ENCODE measurements at places on chromosomes 5 and 9.

DNA sequence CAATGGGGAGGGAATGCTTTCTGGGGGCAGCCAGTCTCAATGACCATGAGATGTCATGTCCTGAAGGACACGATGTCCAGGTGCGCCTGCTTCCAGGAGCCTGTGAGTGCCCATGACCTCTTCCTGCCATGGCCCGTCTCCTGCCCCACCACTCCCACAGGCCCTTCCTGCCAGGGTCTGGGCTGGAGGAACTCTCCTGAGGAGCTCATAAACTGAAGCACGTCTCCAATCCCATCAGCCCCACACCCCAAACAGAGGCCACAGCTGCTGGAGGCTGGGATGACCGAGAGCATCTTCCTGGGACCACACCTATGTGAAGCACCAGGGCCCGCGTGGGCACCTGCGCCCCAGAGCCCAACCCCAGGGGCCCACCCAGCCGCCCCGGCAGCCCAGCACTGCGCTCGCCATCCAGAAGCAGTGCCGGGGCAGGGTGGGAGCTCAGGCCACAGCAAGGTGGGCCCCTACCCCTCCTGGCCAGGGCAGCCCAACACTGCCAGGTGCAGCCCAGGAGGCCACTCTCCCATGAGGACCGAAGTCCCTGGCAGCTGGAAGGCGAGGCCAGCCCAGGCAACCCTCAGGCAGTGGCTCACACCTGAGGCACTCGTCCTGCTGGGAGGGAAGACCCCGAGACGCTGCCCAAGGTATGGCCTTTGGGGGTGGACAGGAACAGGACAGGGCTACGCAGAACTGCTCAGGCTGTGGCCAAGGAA, 53.9 kb upstream of the UBAC1 start:
- no peak for DNase-seq

- no peak for DNase-seq
Observed at GRCh38 chr9:20620650-20621470, 1.4 kb downstream of the MLLT3 start.

GRCh38 chr9:95499847-95500246, 16.9 kb downstream of the PTCH1 start:
- no peak for DNase-seq

- no peak for DNase-seq
Observed at GRCh38 chr9:127027694-127028093, 94.7 kb downstream of the ANGPTL2 start.

GRCh38 chr9:33751536-33752129, 43.7 kb upstream of the PRSS3 start:
- no peak for DNase-seq

- no peak for DNase-seq
Observed at GRCh38 chr5:10509575-10509974, 54.3 kb upstream of the ANKRD33B start.

DNA sequence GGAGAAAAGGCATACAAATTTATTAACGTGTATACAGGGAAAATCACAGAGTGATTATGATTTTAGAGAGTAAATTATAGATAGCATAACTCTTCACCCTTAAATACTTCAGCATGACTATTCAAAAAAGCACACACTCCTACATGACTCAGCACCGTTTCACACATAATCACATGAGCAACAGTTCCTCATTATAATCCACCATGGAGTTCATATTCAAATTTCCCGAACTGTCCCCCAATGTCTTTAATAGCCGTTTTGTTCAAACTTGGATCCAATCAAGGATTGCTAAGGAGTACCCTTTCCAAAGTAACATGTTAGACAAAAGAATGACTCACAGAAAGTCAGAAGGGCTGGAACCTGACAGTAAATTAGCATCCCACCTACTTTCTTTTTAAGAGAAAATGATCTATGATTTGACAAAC, 32.1 kb downstream of the RAPGEF1 start:
- DNase-seq, result no peak

- no peak for DNase-seq
Observed at GRCh38 chr9:86763791-86764190, 183.5 kb downstream of the GAS1 start.

DNA sequence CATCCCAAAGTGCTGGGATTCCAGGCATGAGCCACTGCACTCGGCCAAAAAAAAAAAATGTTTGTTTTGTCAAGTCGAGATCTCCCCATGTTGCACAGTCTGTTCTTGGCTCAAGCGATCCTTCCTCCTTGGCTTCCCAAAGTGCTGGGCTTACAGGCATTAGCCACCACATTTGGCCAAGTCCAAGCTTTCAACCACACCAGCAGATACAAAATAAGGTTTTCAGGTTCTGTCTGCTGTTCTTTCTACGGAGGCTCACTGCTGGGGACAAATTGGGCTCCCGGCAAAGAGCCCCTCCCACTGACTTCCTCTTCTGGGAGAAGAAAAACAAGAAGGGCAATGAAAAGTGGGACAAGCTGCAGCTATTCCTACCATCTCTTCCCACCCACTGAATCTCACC, 37.6 kb upstream of the GGTA1 start:
- DNase-seq, result no peak

DNA sequence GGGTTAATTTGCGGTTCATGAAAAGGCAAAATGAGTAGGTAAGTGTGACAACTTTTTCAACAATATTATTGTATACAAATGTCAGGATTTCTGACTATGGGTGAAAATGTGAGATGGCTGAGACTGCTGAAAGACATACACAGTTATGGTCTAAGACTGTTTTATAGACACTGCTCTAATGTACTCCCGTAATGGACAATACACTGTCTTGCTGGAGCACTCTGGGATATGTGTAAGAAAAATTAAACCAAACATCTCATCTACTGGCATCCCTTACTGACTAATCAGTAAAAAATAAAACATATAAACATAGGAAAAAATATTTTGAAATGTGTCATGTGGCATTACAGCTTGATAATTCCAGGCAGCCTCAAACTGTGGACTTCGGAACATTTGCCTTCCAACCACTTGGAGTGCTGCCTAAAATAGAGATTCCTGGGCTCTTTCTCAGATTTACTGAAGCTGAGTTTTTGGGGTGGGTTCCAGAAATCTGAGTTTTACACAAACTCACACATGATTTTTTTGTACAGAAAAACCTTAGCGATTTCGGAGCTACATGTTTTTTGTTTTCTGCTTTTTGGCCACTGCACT, 233.9 kb upstream of the TBCA start:
- DNase-seq, result no peak

- DNase-seq, result no peak
Observed at GRCh38 chr5:14476786-14477435, 104.7 kb upstream of the OTULINL start.

- DNase-seq, result no peak
Observed at GRCh38 chr5:90741022-90741564, 182.5 kb downstream of the ADGRV1 start.

DNA sequence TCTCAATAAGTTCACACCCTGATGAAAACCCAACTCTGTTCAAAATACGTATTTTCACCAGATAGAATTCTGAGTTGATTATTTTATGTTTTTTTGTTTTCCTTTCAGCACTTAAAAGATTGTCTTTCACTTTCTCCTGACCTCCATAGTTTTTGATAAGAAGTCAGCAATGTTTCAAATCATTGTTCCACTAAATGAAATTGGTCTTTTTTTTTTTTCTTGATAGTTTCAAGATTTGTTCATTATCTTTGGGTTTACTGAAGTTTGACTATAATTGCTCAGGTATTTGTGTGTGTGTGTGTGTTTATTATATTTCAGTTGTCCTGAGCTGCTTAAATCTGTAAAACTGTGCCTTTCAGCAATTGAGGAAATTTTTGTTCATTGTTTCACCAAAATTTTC, 498.7 kb downstream of the TLE1 start:
- no peak for DNase-seq

DNA sequence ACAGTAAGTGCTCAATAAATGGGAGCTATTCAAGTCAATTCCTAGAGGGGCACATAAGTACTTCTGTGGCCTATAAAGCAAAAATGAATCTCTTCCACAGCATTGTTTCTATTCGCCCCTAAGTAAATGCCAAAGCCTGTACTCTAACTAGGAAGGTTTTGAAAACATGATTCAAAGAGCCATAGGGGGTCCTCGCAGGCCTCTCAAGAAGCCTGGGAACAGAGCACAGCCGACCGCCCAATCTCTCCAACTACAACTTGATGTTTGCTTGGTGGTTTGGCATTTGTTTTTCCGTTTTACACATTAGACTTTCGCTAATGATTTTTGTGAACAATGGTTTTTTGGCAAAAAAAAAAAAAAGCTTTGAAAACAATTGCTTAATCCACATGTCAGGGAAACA, 19.4 kb downstream of the EFNA5 start:
- no peak for DNase-seq

DNA sequence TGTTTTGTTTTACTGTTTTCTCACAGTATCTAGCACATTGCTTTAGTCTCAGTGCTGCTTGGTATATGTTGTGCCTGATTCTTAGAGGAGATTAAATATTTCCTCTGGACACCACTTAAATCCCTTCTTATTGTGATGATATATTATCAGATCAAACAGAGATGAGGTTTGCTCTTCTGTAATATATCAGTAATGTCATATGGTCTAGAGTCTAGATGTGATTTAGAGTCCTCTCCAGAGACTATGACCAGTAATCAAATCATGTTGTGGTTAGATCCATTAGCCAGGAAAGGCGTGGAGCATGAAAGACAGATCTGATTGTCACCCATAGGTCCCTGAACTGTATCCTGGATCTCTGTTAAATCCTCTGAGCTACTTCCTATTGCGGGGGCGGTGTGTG, 24.4 kb downstream of the CAMK4 start:
- DNase-seq, result no peak

DNA sequence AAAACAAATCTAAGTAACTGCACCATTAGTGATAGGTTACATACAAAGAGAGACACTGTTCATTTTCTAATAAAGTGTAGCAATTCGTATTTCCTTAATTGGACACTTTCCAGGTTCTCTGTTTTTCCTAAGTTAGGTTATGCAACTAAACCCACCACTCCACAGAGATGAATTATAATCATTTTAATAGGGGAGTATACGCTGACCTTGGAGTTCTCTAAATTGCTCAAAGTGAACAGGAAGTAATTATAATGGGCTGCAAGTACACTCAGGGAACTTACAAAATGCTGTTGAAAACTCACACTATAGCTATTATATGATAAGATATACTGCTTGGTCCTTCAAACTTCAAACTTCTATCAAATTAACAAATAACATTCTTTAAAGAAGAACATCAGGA, 18.2 kb upstream of the ADCY2 start:
- DNase-seq, result no peak

Measured in bone marrow (tissue), 2 donors.